ENCODE measurements at places on chromosomes 3 and 15.

DNA sequence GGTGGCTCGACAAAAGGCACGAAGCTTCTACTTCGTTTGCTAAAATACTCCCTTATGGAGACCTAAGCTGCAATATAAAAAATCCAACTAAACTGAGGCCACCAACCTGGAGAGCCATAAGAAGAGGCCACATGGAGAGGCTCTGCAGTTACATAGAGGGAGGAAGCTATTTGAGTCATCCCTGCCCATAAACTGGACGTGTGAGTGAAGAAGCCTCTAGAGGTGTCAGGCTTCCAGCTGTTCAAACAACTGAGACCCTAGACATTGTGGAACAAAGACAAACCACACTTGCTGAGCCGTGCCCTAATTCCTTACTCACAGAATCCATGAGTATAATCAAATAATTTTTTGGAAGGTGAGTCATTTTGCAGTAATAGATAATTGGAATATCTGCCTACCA lies 50.2 kb upstream of the GMNC start:
- no peak for DNase-seq

- DNase-seq: no peak
Observed at GRCh38 chr15:50854601-50855490, 53.6 kb upstream of the AP4E1 start.

GRCh38 chr3:141814375-141814774 lies 51.2 kb downstream of the GRK7 start:
- no peak for DNase-seq

GRCh38 chr15:31893780-31894179 lies 136.5 kb upstream of the CHRNA7 start:
- no peak for DNase-seq

DNA sequence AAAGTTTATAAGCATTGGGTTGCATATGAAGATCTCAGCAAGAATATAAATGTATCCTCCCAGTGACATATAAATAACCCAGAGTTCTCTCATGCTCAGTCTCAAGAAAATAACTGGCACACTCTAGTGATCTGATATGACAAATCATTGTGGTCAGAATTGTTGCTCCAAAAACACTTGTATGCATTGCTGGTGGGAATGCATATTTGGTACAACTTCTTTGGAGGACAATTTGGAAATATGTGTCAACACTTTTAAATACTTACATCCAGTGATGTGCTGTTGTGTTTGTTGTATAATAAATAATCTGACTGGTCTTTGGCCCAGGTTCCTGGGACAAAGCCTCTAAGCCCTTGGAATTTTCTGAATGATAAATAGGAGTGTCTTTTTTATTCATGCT lies 66.7 kb upstream of the STT3B start:
- no peak for DNase-seq

DNA sequence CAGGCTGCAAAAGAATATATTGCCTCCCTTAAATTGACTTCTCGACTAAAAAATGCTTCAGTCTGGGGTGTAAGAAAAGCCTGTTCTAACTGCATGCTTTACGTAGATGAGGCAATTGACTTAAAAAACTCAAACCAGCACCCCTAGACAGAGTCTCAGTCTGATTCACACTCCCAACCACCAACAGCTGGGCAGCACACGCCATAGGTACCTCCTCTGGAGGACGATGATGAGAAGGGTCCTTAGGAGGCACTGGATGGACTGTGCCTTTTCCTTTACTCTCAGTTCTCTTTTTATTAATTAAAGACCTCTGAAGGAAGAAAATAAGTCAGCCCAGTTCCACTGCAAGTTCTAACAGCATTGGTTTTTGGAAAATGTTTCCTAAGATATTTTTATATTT lies 175.0 kb downstream of the PDZRN3 start:
- DNase-seq: no peak

DNA sequence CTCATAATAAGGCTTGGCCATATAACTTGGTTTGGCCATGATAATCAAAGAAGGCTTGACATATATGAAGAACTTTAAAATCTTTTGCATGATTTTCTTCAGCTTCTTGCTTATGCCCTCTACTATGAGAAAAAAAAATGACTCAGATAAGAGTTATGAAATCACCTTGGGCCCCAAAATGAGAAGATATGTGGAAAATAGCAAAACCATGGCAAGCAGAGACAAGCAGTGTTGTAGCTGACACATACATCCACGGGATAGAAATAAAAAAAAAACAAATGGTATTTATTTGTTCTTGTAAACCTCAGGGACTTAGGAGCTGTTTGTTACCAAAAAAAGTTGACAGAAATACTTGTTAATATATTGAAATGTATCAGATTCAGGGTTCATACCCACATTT lies 614.8 kb upstream of the BCHE start:
- no peak for DNase-seq

- DNase-seq: no peak
Observed at GRCh38 chr3:148737104-148737530, 39.4 kb downstream of the AGTR1 start.

GRCh38 chr3:8741581-8742261 lies 8.1 kb downstream of the CAV3 start:
- DNase-seq: no peak

DNA sequence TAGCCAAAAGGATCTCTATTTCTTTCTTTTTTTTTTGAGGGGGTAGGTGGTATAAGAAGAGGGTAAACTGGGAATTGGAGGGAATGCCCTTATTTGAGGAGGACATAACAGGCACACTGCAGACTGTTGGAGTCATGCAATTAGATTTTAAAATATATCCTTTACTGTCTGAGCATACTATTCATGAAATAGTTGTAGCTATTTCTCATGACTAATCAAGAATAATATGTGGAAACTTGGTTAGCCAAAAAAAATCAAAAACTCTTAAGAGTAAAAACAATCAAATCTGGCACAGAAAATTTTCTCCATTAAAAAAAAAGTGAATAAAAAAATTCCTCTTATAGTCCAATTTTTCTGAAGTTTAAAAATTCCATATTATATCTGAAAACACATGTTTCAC lies 174.9 kb downstream of the SCAPER start:
- no peak for DNase-seq

DNA sequence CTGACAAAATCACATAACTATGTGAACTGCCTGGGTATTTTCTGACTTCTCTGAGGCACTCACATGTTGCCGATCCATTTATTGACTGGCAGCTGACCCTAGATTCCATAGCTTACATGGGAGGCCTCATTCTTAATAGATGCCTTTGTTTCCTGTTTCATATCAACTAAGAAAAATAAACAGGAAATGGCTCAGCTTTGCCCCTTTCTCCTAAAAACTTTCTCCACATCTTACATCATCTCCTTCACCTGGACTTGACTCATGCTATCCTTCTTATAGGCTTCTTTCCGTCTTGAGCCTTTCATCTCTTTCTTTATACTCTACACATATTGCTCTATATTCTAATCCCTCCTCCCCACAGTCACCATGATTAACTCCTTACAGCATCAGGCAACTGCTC lies 38.0 kb downstream of the TXNRD3 start:
- no peak for DNase-seq

GRCh38 chr3:120448756-120449155 lies 2.0 kb downstream of the FSTL1 start:
- no peak for DNase-seq

DNA sequence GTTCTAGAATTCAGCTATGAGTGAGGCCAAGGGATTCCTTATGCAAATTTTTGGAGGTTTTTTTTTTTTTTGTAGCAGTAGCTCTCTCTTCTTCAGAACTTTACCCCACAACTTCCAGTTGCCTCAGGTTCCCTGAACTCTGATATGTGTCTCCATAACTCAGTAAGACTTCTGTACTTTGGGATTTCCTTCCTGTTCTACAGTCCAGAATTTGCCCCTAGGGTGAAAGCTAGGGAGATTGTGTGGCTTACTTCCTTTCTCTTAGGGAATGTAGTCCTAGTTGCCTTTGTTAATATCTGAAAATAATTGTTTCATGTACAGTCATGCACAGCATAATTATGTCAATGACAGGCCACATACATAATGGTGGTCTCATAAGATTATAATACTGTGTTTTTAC lies 30.8 kb downstream of the LRRC28 start:
- no peak for DNase-seq

All from caudate nucleus (tissue), 63 donors.